ENCODE measurements at places on chromosomes 7 and 10.

DNA sequence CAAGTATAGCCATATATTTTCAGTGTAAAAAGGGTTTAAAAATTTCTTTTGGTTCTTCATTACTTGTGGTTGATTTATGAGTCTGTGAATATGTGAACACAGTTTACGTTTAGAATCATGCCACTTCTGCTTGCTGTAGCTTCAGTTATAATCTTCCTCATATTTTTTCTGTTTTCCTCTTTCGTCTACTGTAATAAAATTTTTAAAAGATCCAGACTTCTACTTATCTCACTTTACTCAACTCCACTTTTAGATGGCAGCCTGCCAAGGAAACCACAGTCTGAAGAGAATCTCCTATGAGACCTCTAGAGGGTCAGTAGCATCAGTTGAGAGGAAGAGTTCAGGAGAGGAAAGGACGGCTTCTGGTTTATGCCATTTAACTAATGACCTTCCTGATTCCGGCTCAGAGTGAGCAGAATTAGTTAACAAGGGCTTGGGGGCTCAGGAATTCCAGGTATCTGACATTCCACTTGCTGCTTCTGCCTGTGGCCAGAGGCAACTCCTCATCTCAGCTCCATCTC lies 21.4 kb downstream of the CREB5 start:
- no peak for DNase-seq

DNA sequence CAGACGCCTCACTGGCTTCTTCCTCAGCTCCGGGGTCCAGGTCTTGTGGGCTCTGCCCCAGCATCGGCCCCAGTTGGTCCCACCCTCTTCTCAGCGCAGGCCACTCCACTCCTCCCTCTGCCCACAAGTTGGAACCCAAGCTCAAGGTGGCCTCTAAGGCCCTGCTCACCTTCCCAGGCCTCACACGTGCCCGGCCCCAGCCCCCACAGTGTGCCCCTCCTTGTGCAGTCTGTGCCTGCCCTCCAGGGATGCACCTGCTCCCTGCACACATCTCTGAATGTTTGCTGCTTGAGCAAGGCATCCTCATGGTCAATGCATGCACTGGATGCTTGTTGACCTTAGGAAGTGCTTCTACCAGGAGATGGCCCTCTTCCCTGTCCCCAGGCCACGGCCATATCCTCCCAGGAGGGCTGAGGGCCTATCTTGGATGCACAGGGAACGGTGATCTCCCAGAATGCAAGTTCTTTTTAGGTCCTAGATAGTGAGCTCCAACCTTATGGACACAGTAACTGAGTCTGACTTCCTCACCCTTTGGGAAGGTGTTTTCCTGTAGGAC lies 7.7 kb upstream of the AEBP1 start:
- DNase-seq: no peak

DNA sequence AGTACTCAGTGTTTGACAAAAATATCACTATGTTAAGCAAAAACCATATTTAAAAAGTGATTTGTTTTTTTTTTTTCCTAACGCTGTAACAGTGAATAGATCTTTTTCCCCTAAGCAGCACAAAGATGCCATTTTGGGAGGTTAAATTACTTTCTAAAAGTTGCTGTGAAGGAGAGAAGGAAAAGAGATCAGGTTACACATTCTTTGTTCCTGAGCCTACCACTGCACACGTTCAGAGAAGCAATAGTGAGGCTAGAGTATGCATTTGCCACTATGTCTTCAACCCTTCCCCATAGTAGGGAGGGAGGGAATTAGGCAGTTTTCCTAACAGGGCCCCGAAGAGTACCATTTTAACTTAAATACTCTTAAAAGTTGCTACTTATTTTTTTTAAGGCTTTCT lies 38.9 kb downstream of the BMPR1A start:
- peak; percentile 26 for DNase-seq

GRCh38 chr7:134339475-134339874 lies 22.7 kb upstream of the SLC35B4 start:
- no peak for DNase-seq

DNA sequence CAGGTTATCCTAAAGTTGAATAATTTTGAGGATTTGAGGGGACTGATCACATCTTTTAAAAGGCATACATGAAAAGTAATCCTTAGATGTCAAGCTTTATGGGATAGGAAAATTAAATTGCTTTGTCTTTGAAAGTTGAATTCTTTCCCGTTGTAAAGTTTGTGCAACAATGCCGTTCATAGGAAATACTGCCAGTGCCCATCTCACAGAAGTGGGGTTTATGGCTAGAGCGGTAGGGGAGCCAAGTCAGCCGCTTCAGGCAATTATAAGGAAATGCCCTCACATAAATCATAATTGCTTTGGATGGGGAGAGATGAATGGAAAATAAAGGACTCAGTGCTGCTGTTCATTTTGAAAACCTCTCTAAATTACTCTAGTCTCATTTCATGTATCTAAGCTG lies 18.1 kb downstream of the CDC123 start:
- DNase-seq: no peak

DNA sequence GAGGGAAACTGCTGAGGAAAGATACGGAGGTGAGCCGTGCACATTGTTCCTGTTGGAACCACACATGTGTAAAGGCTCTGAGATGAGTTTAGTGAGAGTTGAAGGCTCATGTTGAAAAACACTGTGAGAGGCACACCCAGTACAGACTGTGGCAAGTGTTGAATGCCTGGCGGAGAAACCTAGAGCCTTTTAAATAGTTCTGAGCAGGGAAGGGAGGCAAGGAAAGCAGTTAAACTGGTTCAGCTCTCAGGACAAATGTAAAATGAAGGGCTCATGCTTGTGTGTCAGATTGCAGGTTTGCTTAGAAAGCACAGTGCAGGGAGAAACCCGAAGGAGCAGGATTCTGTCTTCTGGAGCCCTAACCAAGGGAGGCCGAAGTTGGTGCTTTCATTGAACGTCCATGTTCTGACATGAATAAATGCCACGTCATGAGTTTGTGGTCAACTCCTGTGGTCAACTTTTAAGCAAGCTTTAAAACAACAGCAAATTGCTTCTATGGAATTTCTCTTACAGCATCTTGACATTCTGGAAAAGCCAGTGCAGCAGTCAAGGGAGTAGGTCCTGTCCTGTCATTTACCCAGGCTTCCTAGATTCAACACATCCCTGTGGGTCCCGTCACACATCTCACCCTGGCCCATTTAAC lies 650.9 kb upstream of the GALNT17 start:
- no peak for DNase-seq

GRCh38 chr7:124257638-124258308 lies 224.9 kb upstream of the TMEM229A start:
- DNase-seq: no peak

- DNase-seq: no peak
Observed at GRCh38 chr7:144670218-144670617, 165.6 kb downstream of the TPK1 start.
